ENCODE measurements at places on chromosomes 1 and 21. TPM values are rescaled to one million over a fixed set of nuclear protein-coding genes. Genes with fewer than 3 reads are reported as not detected.
A peak's percentile ranks its signal among the peaks of the same experiment; 100 is the strongest.

DNA sequence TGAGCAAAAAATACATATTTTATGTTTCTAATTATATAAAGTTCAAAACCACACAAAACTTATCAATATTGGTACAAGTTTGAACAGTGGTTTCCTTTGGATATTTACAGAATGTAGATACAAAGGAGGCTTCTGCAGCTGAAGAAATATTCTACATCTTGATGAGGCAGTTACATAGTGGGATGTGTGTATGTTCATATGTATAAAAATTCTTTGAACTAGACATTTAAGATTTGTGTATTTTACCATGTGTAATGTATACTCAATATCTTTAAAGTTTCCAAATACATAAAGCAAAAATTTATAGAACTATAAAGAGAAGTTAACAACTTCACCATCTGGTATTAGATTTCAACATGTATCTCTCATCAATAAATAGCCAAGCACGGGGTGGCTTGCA, 80.7 kb upstream of the TNFSF4 start:
- DNase-seq: no peak

DNA sequence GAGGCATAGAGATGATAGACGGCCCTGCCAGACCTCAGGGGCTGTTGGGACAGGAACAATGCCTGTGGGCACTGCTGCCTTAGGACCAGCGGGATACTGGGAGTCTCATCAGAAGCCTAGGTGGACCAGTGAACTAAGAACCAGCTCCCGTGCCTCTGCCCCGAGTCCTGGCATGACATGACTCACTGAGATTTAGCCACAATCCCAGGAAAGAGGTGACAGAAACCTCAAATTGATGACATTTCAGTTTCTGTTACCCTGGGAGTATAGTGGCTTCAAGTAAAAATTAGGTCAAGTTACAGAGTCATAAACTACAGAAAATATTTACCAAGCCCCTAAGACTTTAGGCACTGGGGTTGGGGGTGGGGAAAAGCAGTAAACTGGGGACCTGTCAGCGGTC, 74.6 kb upstream of the GADD45A start:
- DNase-seq: no peak

GRCh38 chr1:21490774-21491487, 18.3 kb upstream of the ALPL start:
- DNase-seq: peak; percentile 97

DNA sequence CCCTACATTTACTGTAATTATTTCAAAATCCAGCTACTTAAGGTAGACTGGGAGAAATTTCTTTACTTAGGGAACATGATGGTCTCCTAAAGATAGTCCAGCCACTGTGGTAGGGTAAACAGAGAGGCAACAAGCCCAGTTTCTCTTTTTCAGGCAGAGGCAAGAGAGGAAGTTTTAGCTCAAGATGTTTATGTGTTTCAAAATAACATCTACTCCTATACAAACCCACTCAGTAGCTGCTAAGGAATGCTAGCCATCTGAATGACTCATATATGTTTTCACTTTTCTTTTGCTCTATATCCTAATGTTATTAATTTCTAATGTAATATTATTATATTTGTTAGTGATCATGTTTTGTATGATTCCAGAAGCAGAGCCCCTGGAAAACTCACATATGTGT, 856.6 kb downstream of the PLA2G4A start:
- no peak for DNase-seq

- DNase-seq: no peak
Observed at GRCh38 chr1:202438393-202439174, 90.1 kb downstream of the PPP1R12B start.

- DNase-seq: no peak
Observed at GRCh38 chr1:232682248-232682647, 52.3 kb upstream of the SIPA1L2 start.

PTGER3 gene
- not detected for total RNA-seq

CFAP74 gene
- not detected for total RNA-seq

DNA sequence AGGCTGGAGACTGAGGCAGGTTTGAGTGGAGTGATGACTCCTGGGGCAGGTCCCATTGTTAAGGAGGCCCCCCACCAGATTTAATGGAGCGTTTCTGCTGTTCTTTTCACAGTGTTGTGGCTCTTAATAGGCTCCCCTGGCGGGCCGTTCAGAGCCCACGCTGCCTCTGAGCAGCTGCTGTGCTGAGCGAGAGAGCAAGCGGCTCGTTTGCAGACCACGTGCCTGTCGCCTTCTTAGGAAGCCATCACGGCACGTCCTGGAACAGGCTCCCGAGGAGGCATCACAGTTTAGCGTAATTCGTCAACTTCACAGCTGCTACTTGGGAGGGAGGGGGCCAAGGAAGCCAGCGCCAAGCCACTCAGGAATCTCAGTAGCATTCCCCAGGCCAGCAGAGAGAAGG, 70.5 kb upstream of the CTTNBP2NL start:
- DNase-seq: peak; percentile 17

GJB4 gene
- total RNA-seq: not detected

Data from osteoblast (primary cell).